ENCODE measurements at places on chromosomes 2 and 18.

DNA sequence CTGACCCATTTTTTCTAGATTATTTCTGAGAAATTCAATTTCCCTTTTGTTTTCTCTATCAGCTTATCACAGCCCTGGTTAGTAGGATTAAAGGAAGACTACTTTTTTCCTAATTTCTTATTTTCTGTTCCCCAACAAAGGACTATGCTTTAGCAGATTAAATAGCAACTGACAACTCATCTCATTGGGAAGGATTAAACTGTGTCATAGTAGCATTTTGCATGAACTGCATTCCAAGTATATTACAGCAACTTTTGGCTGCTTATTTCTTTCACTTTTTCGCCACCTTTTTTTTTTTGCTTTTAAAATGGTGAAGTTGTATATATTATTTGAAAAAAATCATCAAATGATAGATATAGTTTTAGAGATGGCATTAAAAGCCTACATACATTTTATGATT, 570.3 kb downstream of the FBXO15 start:
- DNase-seq, result no peak

DNA sequence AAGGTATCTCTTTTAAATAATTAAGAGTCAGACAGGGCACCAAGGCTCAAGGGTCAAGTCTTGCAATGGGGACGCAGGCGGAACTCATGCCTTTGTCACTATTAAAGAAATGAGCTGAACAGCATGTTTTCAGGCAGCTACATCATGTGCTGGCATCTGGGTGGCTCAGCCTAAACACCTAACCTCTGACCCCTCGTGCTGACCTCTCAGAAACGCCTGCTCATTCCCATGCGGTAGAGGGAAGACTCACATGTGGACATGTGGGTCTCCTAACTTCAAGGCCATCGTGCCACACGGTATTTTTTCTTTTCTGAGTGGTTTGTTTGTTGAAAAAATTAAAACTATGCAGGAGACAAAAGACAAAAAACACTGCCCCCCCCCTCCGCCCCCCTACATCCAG, 31.3 kb downstream of the CYP27C1 start:
- no peak for DNase-seq

- no peak for DNase-seq
Measured at GRCh38 chr2:113124181-113124961, 3.0 kb upstream of the IL1RN start.

DNA sequence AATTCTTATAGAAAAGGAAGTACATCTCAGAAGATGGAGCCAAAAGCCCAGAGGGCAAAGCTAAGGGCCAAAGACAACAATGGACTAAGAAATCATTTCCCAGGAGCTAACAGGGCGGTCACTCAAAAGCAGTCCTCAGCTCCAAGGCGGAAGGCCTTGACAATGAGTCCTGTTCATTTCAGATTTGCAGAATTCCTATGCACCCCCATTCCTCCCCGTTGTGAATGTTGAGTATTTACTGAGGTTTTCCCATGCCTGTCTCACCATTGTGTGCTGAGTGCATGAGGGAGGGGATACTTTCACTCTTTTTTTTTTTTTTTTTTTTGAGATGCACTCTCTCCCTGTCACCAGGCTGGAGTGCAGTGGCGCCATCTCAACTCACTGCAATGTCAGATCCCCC, 18.8 kb upstream of the DTNB start:
- no peak for DNase-seq

- DNase-seq, result no peak
Measured at GRCh38 chr2:56014046-56014730, 90.6 kb upstream of the EFEMP1 start.

GRCh38 chr18:58863539-58864145, 1.0 kb upstream of the ZNF532 start:
- DNase-seq, result peak; percentile 15

DNA sequence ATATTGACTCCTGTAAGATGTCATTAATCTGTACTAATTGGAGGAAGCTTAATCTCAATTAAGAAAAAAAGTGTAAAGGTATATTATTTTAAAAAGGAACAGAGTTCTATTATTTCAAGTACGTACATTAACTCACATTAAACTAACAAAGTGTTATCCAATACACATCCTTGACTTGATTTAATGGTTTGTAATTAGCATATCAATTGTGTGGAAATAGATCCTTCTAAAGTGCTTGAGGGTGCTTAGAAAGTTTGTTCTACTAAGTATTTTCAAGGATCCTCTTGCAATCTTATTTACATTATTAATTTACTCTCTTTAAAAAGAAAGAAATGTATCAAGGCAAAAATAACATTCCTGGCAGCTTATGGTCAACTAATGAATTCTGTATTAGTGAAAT, 720.3 kb downstream of the KCNJ3 start:
- no peak for DNase-seq

DNA sequence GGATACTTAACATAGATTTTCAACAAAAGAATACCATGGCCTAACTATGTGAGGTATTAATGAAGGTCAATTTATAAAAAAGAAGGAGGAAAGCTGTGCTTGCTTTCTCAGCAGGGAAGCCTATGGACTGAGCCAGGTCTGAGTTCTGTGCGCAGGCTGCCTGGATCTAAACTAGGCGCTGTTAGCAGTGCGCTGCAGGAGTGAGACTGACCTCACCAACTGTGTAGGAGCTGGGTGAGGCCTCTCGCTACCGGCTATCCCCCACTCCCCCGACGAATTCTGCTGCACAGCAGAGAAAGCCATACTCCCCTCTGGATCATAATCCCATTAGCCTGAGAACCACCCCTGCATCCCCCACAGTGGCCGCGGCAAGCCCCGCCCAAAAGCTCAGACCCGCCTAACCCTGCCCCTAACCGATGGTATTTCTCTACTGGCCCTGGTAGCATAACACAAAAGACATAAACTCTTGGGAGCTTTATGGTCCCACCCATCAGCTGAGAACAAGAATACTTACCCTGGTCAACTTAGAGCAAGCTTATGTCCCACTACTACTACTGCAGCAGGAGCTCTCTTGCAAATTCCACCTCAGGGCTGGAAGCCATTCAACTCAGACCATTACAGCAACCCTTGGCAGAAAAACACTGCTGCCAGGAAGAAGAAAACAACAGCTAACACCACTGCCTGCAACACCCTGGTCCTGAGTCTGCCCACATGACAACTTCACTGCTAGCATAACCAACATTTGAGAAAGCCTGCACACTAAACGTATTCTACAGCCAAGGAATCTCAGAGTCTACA, 28.0 kb downstream of the SULT1C2 start:
- DNase-seq, result no peak

DNA sequence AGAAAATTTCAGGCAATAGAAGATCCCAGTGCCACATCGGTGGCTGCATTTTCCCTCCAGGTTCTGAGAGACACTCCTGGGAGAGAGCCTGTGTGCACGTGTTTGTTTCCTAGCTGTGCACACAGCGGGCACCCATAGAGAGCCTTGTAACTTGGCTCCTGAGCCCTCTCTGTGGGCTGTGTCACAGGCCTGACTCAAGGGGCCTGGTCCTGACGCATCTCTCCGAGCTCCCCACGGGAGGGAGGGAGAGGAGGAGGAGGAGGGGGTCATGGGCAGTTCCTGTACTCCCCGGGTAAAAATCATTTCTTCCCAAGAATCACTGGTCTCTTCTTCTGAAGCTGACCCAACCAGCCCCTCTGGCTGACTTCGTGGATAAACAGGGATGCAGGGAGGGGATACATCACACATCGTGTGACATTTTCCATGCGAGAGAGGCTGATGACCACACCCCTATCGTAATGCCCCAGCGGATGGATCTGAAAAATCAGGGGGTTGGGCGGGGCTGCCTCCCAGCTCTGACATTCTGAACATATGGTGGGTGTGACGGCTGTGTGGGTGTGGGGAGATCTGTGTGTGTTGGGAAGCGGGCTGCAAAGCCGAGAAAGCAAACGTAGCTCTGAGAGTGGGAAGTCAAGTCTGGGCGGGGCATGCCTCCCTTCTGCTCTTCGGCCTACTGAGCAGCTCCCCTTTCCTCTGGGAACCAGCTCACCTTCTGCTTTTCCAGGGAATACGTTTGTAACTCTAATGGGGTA, 308.3 kb upstream of the HS6ST1 start:
- DNase-seq, result no peak

DNA sequence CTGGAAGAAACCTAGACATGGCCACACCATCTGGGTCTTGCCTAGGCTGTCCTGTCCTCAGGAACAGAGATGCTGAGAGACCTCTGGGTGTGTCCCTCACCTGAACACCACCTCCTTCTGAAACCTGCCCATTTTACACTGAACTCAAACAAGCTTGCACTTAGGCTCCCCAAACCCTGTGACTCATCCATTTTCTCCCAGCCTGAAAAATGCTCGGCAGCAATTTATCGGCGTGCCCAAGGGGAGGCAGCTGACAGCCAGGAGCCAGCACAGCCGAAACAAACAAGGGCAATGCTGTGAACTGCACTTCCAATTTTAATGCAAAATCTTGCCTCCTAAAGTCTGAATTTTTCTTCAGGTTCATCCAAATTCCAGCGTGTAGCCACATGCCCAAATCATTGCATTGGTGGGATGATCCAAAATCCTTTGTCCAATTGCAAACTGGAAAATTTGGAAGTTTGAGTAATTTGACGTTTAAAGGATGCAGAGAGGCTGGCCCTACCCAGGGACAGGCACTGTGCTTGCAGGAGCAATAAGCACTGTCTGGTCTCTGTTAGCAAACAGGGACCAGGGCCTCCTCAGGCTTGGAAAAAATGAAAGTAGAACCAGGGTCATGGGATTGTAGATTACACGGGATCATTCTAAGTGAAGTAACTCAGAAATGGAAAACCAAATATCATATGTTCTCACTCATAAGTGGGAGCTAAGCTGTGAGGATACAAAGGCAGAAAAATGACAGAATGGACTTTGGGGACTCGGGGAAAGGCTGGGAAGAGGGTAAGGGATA, 67.7 kb downstream of the GALNT14 start:
- DNase-seq, result no peak

- DNase-seq, result no peak
Measured at GRCh38 chr18:471716-472115, 28.8 kb downstream of the COLEC12 start.

GRCh38 chr2:135212757-135213156, 160.7 kb downstream of the RAB3GAP1 start:
- DNase-seq, result no peak

DNA sequence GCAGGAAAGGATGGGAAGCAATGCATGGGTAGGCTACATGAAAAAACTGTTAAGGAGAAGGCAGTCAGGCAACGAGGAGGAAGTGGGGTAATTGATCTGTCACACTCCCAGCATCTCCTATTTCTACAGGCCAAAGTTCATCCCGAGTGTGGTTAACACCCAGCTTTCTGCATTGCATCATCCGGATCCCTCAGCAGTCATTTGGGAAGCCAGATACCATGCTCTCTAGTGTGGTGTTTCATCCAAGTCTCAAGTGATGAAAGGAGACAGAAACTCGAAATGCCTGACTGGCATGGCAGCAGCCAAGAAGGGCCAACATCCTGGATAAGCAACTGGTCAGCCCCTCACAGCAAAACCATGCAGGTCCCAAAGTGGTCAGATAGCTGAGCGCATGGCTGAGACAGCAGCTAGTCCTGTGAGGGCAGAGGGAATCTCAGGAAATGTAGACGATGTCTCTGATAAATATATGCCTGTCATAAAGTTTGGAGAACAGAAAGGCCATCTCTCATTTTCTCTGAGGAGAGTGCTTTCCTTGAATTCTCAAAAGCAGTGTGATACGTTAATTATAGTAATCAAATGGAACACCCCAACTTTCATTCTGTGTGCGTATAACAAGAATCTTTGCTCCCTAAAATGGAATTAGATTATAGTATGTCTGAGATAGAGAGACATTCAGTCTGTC, 24.8 kb upstream of the HNRNPA3 start:
- no peak for DNase-seq

DNA sequence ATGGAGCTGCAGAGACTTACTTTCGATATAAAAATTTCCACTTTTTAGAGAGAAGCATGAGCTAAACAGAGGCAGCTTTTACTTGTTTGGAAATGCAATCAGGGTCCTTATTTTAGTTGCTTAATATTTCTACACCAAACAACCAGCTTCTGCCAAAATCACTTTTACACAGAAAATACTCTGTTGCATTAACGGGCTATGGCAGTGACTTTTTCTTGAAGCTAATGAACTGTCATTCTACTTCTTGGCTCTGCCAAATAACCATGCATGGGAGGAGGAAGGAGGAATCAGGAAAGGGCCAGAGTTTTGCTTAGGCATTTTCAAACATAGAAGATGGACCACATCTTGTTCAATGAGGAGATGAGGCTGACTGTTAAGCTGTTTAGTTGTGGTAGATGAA, 23.6 kb upstream of the LTBP1 start:
- DNase-seq, result no peak

- DNase-seq, result peak; percentile 93
Measured at GRCh38 chr2:210171309-210172218, at the start of gene KANSL1L. KANSL1L (minus strand) TSS chr2:210171409; CDS start chr2:210154582, 16,827 bp downstream.

DNA sequence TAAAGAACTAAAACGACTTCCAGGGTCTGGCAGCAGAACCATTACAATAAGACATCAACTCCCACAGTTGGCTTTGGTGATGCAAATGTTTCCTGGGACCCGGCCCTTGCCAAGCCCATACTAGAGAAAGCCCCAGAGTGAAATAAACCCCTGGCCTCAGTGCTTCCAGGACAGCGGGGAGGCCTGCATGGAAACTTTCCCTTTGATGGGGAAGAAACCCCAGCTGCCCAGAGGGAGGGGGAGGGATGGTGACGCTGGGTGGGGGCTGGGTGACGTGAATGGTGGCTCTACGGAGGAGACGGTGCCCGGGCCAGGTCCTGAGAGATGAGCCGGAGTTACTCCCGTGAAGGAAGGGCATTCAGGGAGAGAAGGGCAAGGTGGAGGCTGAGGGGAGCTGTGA, 27.5 kb downstream of the INHBB start:
- no peak for DNase-seq

GRCh38 chr2:69344305-69344704, 42.7 kb downstream of the GFPT1 start:
- DNase-seq, result no peak

- no peak for DNase-seq
Measured at GRCh38 chr2:216942465-216942864, 82.6 kb upstream of the TNP1 start.

GRCh38 chr2:136420346-136420745, 302.4 kb upstream of the CXCR4 start:
- DNase-seq, result no peak

GRCh38 chr2:39851251-39851650, 72.2 kb upstream of the THUMPD2 start:
- no peak for DNase-seq

DNA sequence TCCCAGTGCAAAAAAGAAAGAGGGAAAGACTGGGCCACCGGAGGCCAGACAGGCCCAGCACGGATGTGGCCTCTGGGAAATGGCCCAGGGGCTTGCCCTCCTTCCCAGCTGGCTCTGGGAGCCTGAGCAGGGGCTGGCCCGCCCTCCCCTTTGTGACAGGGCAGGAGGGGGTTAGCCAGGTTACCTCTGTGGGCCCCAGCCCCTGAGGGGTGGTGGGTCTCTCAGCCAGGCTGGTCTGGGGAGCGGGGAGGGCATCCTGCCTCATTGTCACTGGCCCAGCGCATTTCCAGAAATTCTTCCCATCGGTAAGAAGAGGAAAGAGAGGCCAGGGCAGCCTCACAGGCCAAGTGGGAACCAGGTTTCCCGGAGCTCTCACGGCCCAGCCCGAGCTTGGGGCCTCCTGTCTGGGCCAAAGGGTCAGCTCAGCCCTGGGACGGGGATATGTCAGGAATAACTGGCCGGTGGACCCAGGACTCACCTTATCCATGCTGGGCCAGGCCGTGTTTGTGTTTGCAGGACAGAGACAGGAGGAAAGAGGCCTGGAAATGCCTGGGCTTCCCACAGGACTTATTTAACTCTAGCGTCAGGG, 182.2 kb downstream of the ZFP36L2 start:
- no peak for DNase-seq

GRCh38 chr2:191571163-191571769, 106.7 kb upstream of the NABP1 start:
- DNase-seq, result peak; percentile 28

Data from central memory CD4-positive, alpha-beta T cell (primary cell).